Naive B cell (primary cell): ENCODE measurements at places on chromosomes 7 and 10. TPM values are rescaled to one million over a fixed set of nuclear protein-coding genes. Genes with fewer than 3 reads are reported as not detected.

DNA sequence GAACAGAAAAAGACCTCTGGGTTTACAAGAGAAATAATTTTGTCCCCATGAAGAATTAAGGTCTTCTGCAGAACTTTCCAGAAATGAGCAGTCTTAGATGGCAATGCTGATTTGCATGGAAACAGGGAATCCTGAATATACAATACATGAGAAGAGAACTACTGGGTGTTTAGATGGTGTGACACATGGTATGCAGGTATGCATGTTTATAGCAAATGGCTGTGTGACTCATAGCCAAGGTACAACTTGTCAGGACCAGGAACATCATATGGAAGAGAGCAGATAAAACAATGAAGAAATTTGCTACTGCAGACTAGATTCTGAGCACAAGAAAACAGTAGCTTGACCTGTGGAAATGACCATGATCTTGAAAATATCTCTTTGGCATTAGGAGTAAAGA is 907.8 kb downstream of the GATA3 start:
- DNase-seq, result no peak

Gene NKX6-2
- not detected for polyA plus RNA-seq

Gene SPDYE1
- 0.16 TPM for polyA plus RNA-seq

Gene CPVL
- polyA plus RNA-seq, result 2.2 TPM

DNA sequence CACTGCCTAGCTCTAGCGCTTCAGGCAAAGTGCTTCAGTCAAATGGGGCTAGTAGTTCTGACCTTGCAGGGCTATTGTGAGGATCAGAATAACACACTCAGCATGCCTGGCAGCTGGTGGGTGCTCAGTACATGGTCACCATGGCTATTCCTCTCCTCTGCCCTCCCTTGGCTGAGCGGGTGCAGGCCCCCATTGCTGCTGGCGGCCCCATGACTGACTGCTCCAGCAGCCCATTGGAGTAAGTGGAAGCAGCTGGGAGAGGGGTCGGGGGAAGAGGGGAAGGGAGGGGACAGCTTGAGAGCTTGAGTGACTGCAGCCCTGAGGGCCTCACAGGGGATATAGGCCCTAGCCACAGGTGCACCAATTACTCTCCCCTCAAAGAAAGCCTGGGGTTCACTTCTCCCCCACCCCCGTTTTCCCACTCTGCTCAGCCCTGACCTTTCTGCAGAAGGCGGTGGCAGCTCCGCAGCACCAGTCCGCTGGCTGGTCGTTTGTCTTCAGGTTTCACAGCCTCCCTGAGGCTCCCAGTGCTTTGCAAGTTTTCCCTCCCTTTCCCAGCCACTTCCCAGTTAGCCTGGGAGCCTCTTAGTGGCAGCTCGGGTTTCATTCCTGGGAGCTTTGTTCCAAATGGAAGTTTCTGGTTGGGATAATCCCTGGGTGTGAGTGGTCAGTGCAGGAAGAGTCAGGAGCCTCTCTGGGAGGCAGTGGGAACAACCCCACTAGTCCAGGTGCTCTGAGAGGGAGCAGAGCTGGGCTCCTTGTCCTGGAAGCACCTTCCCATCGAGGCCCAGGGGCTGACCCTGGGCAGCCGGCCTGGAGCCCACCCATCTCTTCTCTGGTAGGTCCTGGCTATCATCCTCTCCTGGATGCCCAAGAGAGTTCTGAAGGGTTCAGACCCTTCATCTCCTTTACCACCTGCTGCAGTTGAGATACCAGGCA is 16.3 kb downstream of the FGF8 start:
- DNase-seq, result no peak

Gene SPDYE2B
- polyA plus RNA-seq, result not detected

DNA sequence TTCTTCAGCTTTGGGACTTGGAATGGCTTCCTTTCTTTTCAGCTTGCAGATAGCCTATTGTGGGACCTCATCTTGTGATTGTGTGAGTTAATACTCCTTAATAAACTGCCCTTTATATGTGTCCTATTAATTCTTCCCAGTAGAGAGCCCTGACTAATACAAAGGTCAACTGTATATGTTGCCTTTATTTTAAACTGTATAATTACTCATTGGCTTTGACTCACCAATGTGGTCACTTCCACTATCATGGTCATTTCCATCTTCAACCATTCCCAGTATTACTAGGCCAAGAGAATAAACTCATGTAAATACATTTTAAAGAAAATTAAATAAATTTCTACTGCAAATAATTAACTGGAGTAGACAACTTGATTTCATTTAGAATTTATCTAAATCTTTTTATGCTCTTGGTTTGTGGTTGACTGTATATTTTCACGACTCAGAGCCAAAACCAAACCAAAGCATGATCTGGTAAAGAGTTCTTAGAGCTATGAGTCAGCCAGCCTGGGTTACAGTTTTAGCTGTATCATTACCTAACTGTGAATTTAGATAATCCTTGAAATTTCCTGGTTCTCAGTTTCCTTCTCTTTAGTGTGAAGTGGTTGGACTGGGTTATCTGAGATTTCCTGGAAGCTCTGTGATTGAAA is 188.4 kb downstream of the PPP1R3A start:
- DNase-seq, result no peak

DNA sequence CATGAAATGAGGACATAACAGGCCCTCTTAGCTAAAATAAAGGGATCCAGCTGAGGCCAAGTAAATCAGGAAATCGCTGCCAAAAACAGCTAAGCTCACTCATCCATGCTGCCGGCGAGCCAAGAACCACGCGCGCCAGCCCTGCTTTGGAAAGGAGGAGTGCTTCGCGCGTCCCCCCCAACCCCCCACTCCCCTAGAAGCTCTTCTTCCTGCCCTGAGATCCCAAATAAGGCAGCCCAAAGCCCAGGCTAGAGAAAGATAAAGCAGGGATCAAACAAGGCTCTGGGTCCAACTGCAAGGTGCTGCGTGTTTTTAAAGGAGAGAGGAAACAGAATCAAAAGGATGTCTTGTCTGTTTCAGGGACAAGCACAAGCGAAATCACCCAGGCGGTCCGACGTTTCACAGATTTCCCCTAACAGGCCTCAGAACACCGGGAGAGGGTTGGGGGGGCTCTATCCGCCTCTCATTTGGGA is 168.3 kb upstream of the AUTS2 start:
- no peak for DNase-seq

GRCh38 chr7:100546129-100546925 is 7.3 kb downstream of the AGFG2 start:
- DNase-seq, result no peak

Gene ACSL5
- polyA plus RNA-seq, result 62.8 TPM

DNA sequence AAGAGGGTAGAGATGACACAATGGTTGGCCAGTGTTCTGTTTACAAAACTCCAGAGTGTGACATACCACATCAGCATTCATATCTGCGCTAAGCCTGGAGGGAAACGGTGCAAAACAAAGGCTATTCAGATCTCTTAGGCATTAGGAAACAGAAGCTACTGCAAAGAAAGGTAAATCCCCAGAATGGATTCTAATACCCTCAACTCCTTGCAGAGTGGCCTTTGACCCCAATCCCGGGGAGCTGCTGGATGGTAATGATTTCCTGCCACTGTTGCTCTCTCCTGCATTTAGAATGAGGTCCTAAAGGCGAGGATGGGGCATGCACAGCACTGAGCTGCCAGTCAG is 65.2 kb downstream of the AOAH start:
- no peak for DNase-seq

DNA sequence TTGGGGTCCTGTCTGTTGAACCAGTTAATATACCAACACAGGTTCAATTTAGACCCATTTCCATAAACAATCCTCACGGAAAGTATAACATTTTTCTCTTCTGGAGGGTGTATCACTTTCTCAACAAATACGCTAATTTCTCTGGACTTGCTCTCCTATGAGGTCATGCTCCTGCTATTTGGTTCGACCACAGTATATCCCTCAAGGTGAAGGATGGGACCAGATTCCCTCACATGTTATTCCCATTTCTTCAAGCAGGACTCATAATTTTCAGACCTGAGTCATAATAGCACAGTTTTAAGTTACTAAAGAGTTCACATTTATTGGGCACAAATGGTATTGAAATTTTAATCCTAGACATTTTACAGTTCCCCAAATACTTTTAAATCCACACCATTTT is 57.2 kb downstream of the ADAM12 start:
- no peak for DNase-seq

Gene MUC3A
- polyA plus RNA-seq, result not detected

Gene PVRIG
- polyA plus RNA-seq, result 67.4 TPM

Gene KDM7A
- 7.7 TPM for polyA plus RNA-seq
